Smooth muscle cell of trachea (primary cell): ENCODE measurements at places on chromosomes 6 and 20. TPM values are rescaled to one million over a fixed set of nuclear protein-coding genes. Genes with fewer than 3 reads are reported as not detected.

Gene GJE1
- total RNA-seq = not detected in 2 replicates

Gene KIF13A
- 105 and 109 TPM in 2 replicates for total RNA-seq

Gene SLC22A23
- 4.7 and 10.3 TPM in 2 replicates for total RNA-seq

Gene FERMT1
- 8.1 and 9.1 TPM in 2 replicates for total RNA-seq

Gene RIPPLY2
- 0.29 and 0.66 TPM in 2 replicates for total RNA-seq

Gene MYB
- total RNA-seq = 0.29 TPM in 1 of 2 replicates, not detected in the other

Gene GHRH
- total RNA-seq = not detected in 2 replicates

Gene PI16
- total RNA-seq = 0.50 TPM in 1 of 2 replicates, not detected in the other

Gene BMP5
- total RNA-seq = 0.17 and 1.0 TPM in 2 replicates

Gene BTN1A1
- total RNA-seq = not detected in 2 replicates

Gene CYP24A1
- total RNA-seq = not detected in 2 replicates

Gene CDC40
- 16.7 and 32.4 TPM in 2 replicates for total RNA-seq

Gene BPIFB2
- total RNA-seq = not detected in 2 replicates

Gene HACE1
- total RNA-seq = 21.3 and 29.7 TPM in 2 replicates

Gene BPIFA1
- not detected in 2 replicates for total RNA-seq

Gene PTP4A1
- 44.5 and 62.8 TPM in 2 replicates for total RNA-seq

Gene DOK5
- 27.5 and 38.7 TPM in 2 replicates for total RNA-seq

Gene DSTN
- total RNA-seq = 219 and 323 TPM in 2 replicates

Gene ARMH2
- not detected in 2 replicates for total RNA-seq

Gene ELOVL4
- total RNA-seq = 5.6 and 8.7 TPM in 2 replicates

Gene MOG
- not detected in 2 replicates for total RNA-seq

Gene PTGIS
- total RNA-seq = 56.0 and 255 TPM in 2 replicates

Gene C4A
- 4.1 and 11.6 TPM in 2 replicates for total RNA-seq

Gene GNAS-AS1
- total RNA-seq = 1.2 and 1.3 TPM in 2 replicates

Gene TNFAIP3
- total RNA-seq = 3.8 and 10.6 TPM in 2 replicates

Gene WRNIP1
- total RNA-seq = 32.1 and 53.4 TPM in 2 replicates

Gene CD109
- 34.1 and 98.2 TPM in 2 replicates for total RNA-seq

Gene PPP1R16B
- total RNA-seq = under 0.01 and 0.15 TPM in 2 replicates

Gene GRM1
- under 0.01 TPM in 2 replicates for total RNA-seq

Gene ELOVL2
- total RNA-seq = under 0.01 TPM in 1 of 2 replicates, not detected in the other

Gene FAM83B
- total RNA-seq = under 0.01 TPM in 1 of 2 replicates, not detected in the other

Gene CDC5L
- total RNA-seq = 17.9 and 26.5 TPM in 2 replicates
